ENCODE measurements at places on chromosomes 12 and 14.

DNA sequence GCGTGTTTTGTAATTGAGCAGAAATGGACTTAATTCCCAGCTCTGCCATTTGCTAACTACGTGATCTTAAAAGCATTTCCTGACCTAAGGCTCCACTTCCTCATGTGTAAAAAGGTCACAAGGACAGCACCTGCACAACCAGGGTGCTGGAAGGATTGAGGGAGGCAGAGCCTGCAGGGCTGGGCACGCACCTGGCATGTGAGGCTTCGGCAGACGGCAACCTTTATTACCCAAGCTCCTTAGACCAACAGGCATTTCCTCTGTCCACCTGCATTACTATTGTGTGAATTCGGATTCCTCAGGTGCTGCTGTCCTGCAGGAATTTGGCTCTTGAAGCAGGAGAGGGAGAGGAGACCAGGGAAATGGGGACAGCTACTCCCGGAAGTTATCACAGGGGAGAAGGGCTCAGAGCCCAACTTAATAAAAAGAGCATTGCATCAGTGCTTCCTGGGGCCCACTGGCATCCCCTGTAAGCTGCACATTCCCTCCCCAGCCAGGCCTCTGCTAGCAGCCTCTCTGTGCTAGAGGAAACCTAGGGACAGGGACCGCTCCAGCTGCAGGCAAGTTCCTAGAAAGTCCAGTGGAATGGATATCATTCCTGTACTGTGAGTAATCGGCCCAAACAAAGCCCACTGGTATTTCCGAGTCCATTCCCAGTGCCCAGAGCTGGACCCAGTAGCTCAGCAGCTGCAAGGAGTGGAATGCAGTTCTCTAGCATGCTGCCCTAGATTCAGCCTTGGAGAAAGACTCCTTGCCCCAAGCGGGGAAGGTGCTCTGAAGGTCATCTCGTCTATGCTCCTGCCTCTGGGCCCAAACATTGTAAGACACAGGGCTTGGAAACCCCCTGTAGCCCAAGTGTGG, 157.1 kb upstream of the CCND2 start:
- no peak overlapping the region for H3K4me3 ChIP-seq
- no peak for DNase-seq
- H3K27me3 ChIP-seq = peaks cover 13% of the 10 kb centered on the region
- peaks cover 80% of the 10 kb centered on the region for H3K4me1 ChIP-seq

- no peaks in the 10 kb centered on the region for H3K4me1 ChIP-seq
- no peaks in the 10 kb centered on the region for H3K36me3 ChIP-seq
These were observed 9.0 kb downstream of the TPH2 start for GRCh38 chr12:71947645-71948105.

GRCh38 chr12:107845226-107845979, 70.9 kb downstream of the ASCL4 start:
- peaks cover 73% of the 10 kb centered on the region for H3K27me3 ChIP-seq
- H3K36me3 ChIP-seq = no peaks in the 10 kb centered on the region
- H3K27ac ChIP-seq = no peak overlapping the region
- H3K4me1 ChIP-seq = no peaks in the 10 kb centered on the region
- no peak for DNase-seq

DNA sequence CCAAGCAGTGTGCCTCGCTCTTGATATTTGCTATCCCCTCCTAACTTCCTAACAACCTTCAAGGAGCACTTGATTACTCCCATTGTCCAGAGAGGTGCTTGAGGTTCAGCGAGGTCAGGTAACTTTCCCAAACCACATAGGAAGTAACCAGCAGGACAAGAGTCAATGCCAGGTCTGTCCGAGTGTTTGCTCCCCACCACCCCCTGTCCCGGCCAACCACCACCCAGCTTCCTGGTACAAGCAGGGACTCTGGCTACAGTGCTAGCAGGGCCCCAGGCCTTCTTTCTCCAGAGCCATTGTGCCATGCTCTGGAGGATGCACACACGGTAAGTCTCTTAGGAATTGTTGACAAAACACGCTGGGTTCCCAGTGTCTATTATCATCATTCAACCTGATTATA, 49.2 kb downstream of the SYNE3 start:
- peaks cover 52% of the 10 kb centered on the region for H3K4me1 ChIP-seq
- H3K27me3 ChIP-seq = no peaks in the 10 kb centered on the region
- DNase-seq = no peak

DNA sequence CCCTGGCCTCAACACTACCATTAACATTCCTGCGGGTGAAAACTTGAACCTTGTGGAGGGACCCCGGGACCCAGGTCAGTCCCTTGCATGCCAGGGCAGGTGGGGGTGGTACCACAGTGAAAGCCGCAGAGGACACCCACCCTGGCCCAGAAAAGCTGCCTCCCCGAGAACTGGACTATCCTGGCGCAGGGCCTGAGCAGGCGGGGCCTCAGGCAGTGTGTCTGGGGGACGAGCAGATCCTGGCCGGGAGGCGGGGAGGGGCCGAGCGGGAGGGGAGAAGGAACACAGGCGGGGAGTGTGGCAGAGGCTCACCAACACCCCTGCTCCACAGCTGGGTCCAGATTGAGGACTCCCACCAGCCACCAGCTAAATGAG, 10.0 kb downstream of the AHNAK2 start:
- H3K27me3 ChIP-seq = peaks cover 52% of the 10 kb centered on the region
- H3K4me3 ChIP-seq = no peak overlapping the region
- H3K36me3 ChIP-seq = no peaks in the 10 kb centered on the region
- no peaks in the 10 kb centered on the region for H3K4me1 ChIP-seq

DNA sequence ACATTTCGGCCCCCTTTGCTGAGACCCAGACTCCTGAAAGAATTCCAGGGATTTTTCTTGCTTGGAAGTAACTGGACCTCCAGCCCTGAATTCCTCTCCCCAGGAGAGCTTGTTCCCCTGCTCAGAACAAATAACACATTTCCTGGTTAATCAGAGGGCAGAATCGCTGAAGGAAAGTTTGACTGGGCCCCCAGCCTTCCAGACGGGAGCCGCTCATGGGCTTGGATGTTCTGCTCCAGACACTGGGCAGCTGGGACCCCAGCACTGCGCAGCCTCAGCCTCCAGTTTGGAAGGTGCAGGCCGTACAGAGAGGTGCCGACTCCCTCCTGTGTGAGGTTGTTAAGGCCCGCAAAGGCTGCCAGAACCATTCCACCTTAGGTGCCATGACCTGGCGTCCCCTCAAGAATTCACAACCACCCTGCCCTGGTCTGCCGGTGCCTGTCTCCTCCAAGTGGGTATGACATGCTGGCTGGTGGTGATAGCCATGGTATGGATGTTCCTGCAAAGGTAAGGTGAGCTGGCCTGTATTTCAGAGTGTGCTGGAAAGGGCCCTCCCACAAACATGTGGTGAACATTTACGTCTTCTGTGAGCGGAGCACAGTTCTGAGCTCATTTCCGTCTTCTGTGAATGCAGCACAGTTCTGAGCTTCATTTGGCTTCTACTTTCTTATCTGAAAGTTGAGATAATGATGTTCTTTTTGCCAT, 5.1 kb upstream of the LTBP2 start:
- DNase-seq = no peak
- peak overlapping the region; percentile 89 for H3K27ac ChIP-seq
- no peak overlapping the region for H3K4me3 ChIP-seq
- H3K36me3 ChIP-seq = no peaks in the 10 kb centered on the region
- H3K4me1 ChIP-seq = peaks cover 59% of the 10 kb centered on the region

DNA sequence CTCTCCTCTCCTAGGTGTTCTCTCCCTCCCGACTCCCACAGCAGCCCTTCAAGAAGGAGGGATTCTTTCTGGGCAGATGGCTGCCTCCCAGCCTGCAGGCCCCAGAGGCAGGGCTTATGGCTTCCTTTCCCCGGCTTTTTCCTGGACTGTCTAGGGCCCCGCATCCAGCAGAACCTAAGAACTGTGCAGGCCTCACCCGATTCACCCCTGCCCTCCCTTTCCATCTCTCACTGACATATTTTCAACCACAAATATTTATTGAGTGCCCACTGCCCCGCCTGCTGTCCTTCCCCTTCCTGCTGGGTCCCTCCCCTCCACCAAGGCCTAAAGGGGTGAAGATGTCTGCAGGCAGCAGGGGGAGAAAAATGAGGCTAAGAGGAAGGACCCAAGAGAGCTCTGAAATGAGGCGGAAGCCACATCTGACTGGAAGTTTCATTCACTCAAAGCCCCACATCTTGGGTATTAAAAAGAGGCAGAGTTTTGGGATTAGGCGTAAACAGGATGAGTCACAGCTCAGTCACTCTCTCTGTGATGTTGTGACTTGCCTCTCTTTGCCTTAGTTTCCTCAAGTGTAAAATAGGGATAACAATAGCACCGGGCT, 2.9 kb downstream of the SCNN1A start:
- peaks cover 66% of the 10 kb centered on the region for H3K4me1 ChIP-seq
- DNase-seq = no peak
- no peaks in the 10 kb centered on the region for H3K36me3 ChIP-seq
- H3K4me3 ChIP-seq = no peak overlapping the region

DNA sequence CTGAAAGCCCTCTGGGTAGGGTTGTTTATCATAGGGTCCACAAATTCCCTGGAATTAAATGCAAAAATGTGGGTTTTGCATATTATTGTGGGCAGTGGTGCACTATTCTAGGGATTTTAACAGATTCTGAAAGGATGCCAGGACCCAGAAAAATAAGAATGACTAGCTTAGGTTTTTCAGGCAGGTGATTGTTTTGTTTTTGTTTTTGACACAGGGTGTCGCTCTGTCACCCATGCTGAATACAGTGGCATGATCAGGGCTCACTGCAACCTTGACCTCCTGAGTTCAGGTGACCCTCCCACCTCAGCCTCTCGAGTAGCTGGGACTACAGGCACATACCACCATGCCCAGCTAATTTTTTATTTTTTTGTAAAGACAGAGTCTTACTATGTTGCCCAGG, 19.2 kb downstream of the GALNT6 start:
- peak overlapping the region; percentile 16 for H3K27ac ChIP-seq
- no peak for DNase-seq
- H3K4me1 ChIP-seq = peaks cover 63% of the 10 kb centered on the region
- peaks cover 17% of the 10 kb centered on the region for H3K27me3 ChIP-seq
- H3K4me3 ChIP-seq = no peak overlapping the region

GRCh38 chr14:24734917-24735500, 101.0 kb upstream of the GZMB start:
- no peaks in the 10 kb centered on the region for H3K36me3 ChIP-seq
- peaks cover 14% of the 10 kb centered on the region for H3K27me3 ChIP-seq
- no peaks in the 10 kb centered on the region for H3K4me1 ChIP-seq
- no peak overlapping the region for H3K4me3 ChIP-seq

GRCh38 chr14:105026033-105026785, 5.3 kb upstream of the CDCA4 start:
- no peaks in the 10 kb centered on the region for H3K27me3 ChIP-seq
- no peak for DNase-seq
- no peak overlapping the region for H3K4me3 ChIP-seq
- H3K36me3 ChIP-seq = no peaks in the 10 kb centered on the region

DNA sequence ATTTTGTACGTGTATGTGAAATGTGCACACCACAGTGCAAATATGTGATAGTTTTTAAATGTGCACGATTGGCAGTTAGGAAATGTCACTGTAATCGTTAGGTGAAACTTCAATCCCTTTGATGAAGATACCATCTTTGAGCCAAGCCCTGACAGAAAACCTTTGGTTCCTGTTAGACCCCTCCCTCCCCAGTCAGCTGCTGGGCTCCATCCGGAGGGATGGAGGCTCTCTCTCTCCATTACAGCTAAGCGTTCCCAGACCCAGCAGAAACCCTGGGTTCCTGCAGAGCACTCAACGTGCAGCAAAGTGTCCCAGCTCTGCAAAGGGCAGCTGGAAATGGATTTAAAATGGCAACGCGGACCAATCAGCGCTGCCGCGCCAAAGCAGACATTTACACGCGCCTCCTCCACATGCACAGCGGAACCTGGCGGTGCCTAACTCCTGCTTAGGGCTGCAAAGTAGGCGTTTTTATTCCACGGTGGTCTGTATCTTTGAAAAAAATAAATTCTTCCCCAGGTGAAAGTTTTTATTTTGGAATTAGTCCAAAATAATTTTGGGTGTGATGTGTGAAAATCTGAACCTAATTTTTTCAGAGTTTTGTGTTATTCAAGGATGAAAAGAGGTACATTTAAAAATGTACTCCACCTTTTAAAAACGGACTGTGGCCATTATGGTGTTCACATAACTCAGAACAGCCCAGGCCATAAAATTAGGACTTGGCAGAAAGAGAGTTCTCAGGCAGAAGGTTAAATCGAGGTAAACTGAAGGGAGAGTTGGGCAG, 1.4 kb upstream of the HMGA2 start:
- peaks cover 4% of the 10 kb centered on the region for H3K36me3 ChIP-seq
- peaks cover 71% of the 10 kb centered on the region for H3K27me3 ChIP-seq
- no peak overlapping the region for H3K27ac ChIP-seq
- peaks cover 30% of the 10 kb centered on the region for H3K4me1 ChIP-seq
- peak; percentile 22 for DNase-seq
- H3K4me3 ChIP-seq = peak overlapping the region; percentile 24

DNA sequence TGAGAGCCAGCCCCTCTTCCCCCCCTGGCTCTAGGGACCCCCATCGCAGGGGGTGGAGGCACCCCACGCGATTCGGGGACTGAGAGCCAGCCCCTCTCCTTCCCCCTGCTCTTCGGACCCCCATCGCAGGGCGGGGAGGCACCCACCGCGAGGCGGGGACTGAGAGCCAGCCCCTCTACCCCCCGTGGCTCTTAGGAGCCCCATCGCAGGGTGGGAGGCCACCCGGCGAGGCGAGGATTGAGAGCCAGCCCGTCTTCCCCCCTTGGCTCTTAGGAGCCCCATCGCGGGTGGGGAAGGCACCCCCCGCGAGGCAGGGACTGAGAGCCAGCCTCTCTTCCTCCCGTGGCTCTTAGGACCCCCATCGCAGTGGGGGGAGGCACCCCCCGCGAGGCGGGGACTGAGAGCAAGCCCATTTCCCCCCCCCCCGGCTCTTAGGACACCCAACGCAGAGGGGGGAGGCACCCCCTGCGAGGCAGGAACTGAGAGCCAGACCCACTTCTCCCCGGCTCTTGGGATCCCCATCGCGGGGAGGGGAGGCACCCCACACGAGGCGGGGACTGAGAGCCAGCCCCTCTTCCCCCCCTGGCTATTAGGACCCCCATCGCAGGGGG, 45.6 kb downstream of the DDX11 start:
- H3K4me1 ChIP-seq = peaks cover 15% of the 10 kb centered on the region
- H3K4me3 ChIP-seq = peak overlapping the region; percentile 71
- DNase-seq = peak; percentile 34
- no peaks in the 10 kb centered on the region for H3K36me3 ChIP-seq
- peaks cover 58% of the 10 kb centered on the region for H3K27me3 ChIP-seq

DNA sequence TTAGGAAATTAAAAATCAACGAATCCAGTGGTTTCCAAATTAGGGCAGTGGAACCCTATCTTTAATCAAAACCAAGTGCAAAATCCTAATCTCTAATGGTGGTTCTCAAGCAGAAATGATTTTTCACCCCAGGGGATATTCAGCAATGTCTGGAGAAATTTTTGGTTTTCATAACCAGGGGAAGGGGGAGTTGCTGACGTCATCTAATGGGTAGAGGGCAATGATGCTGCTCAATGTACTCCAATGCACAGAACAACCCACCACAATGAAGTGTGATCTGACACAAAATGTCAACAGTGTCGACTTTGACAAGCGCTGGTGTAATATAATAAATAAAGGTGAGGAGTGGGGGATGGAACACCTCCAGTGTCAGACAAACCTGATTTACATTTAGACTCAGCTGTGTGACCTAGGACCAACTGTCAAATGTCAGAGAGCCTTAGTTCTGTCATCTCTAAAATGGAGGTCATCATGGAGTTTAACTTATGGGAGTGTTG, 81.5 kb downstream of the CMKLR1 start:
- no peak overlapping the region for H3K27ac ChIP-seq
- no peak overlapping the region for H3K4me3 ChIP-seq
- peaks cover 14% of the 10 kb centered on the region for H3K27me3 ChIP-seq
- no peak for DNase-seq
- no peaks in the 10 kb centered on the region for H3K36me3 ChIP-seq
